8988T (cell line): ENCODE measurements at places on chromosomes 11 and 22.

DNA sequence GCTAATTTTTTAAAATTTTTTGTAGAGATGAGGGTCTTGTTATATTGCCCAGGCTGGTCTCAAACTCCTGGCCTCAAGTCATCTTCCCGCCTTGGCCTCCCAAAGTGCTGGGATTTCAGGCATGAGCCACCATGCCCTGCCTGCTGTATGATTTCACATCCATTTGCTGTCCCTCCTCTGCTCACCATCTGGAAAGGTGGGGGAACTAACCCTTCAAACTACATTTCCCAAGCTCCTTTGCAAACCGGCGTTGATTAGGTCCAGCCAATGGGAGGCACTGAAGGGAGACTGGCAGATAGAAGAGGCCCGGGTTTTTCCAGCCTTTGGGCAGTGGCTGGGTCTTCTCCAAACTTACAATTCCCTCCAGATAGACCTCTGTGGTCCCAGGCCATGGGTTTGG, 19.3 kb downstream of the RFPL1 start:
- DNase-seq = peak; percentile 56

DNA sequence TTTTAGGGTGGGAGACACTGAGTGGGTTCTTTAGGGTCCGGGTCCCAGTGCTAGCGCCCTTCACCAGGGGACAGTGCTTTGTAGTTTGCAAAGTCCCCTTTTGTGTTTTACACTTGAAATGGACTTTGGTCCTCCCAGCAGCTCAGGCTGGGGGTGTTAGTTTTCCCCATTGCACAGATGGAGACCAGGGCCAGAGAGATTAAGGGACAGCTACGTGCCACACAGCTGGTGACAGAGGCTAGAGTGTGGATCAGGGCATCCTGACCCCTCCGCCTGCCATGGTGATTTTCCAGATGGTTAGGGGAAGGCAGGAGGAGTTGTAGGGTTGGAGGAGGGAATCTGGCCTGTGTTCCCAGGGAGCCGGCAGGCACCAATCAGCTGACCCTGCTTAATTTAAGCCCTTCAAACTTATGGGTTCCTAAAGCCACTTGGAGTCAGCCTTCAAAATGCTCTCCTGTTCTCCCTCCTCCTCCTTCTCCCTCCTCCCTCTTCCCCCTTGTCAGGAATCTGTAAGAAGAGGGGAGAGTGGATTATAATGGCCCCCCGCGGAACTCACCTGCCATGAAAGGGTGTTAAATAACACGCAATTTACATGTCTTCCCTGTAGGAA, 22.5 kb upstream of the MPPED1 start:
- no peak for DNase-seq

GRCh38 chr22:31840585-31840984, 86.8 kb downstream of the DEPDC5 start:
- DNase-seq = no peak

- no peak for DNase-seq
Observed at GRCh38 chr11:128549256-128549944, 38.0 kb downstream of the ETS1 start.

GRCh38 chr11:96112192-96113128, 188.6 kb upstream of the MTMR2 start:
- DNase-seq = no peak

- no peak for DNase-seq
Observed at GRCh38 chr11:103673773-103674172, 362.7 kb upstream of the DDI1 start.

GRCh38 chr22:20319041-20319744, 667 bp downstream of the DGCR6L start:
- DNase-seq = no peak

- DNase-seq = peak; percentile 52
Observed at GRCh38 chr11:18775492-18776292, 15.9 kb downstream of the PTPN5 start.

GRCh38 chr11:119888119-119888518, 159.1 kb upstream of the NECTIN1 start:
- DNase-seq = no peak
